ENCODE measurements at places on chromosomes 2 and 18. TPM values are rescaled to one million over a fixed set of nuclear protein-coding genes. Genes with fewer than 3 reads are reported as not detected.
A peak's percentile ranks its signal among the peaks of the same experiment; 100 is the strongest.

Gene HK2
- 0.77 TPM for polyA plus RNA-seq

Gene LRRC30
- not detected for polyA plus RNA-seq

Gene USP34
- polyA plus RNA-seq, result 37.3 TPM

Gene GNLY
- polyA plus RNA-seq, result 20,506 TPM

GRCh38 chr18:63216516-63217311 lies 102.9 kb downstream of the BCL2 start:
- H3K27ac ChIP-seq, result peak overlapping the region; percentile 67
- no peak for DNase-seq
- peaks cover 96% of the 10 kb centered on the region for H3K4me1 ChIP-seq
- H3K4me3 ChIP-seq, result peak overlapping the region; percentile 77
